ENCODE measurements at places on chromosomes 2 and 18.

DNA sequence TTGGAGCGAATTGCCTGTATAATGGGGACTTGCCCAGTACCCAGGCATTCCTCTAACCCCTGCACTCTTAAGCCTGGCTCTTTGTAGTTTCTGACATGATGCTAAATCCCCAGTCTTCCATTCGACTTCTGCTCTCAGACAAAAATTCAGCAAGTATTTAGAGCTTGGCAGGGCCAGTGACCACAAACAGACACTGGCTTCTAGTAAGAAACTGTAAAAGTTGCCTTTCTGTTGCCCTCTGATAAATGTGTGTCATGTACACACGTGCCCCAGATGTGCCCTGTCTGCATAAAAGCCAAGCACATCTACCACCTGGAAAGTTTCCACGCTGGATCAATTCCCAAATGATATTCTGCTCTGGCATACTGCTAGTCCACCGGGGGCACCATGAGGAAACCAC, 18.0 kb downstream of the PAX3 start:
- no peaks in the 10 kb centered on the region for H3K36me3 ChIP-seq
- DNase-seq: no peak
- no peak overlapping the region for H3K4me3 ChIP-seq
- no peaks in the 10 kb centered on the region for H3K4me1 ChIP-seq
- H3K27ac ChIP-seq: no peak overlapping the region

DNA sequence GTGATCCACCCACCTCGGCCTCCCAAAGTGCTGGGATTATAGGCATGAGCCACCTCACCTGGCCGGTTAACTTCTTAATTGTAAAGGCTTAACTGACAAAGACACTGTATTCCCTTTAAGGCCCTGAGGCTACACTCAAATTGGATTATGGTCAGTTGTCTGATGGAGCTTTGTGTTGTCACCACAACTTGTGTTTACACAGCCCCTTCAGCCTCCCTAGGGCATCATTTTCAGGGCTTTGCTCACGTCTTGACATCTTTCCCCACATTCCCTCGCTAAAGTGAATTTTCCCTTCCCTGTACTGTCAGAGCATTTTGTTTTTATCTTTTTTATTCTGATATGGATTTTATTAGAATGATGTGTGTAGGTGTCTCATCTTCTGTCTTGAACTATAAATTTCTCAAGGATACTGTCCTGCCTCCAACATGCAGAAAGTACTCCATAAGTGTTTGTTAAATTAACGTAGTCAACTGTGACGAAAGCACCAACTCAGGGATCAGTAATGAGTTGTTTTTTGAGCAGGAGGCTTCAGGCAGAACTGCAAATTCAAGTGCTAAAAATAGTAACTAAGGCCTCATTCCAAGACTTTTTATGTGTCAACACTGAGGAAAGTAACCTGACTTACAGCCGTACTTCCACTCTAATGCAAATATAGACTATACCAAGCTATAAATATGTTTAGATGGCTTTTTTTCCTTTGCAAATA, 77.1 kb upstream of the NARS1 start:
- H3K4me3 ChIP-seq: no peak overlapping the region
- H3K27me3 ChIP-seq: no peaks in the 10 kb centered on the region
- peaks cover 18% of the 10 kb centered on the region for H3K36me3 ChIP-seq

GRCh38 chr2:159712929-159713420, 669 bp downstream of the MARCHF7 start:
- peak overlapping the region; percentile 74 for H3K4me3 ChIP-seq
- peaks cover 9% of the 10 kb centered on the region for H3K4me1 ChIP-seq

- no peaks in the 10 kb centered on the region for H3K36me3 ChIP-seq
- peak overlapping the region; percentile 30 for H3K27ac ChIP-seq
- H3K4me1 ChIP-seq: peaks cover 31% of the 10 kb centered on the region
- DNase-seq: no peak
- no peaks in the 10 kb centered on the region for H3K27me3 ChIP-seq
- H3K4me3 ChIP-seq: no peak overlapping the region
Measured at GRCh38 chr2:65658881-65659280, 226.5 kb upstream of the SPRED2 start.

DNA sequence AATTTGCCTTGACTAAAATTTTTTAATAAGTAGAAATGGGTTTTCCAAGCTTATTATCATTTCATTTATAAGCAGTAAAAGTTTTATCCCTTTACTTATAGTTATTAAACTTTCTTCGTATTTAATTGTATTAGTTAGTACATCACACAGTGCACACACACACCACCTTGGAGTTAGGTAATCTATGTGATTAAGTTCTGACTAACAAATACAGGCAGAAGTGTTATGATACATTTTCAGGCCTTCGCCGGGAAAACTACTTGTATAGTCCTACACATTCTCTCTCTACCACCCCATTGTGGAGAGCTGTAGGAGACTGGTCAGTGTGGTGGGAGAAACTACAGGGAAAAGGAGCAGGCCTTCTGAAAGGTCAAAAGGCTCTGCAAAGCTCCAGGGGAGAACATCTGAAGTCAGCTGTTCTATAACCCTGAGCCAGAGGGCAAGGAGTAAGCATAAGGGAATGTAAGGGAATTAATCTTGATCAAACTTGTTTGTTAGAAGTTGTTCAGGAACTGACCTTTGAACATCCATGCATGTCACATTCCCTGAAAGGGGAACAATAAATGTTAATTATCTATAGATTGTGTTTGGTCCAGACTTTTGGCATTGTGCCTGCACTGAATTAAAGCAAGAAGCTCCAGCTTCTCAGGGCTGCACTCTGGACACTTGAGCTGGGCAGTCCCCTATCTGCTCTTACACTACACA, 231.7 kb downstream of the FSIP2 start:
- H3K27me3 ChIP-seq: no peaks in the 10 kb centered on the region
- H3K27ac ChIP-seq: peak overlapping the region; percentile 33
- DNase-seq: peak; percentile 56
- H3K4me3 ChIP-seq: no peak overlapping the region
- no peaks in the 10 kb centered on the region for H3K36me3 ChIP-seq

GRCh38 chr2:71066856-71067255, 1.6 kb upstream of the NAGK start:
- no peaks in the 10 kb centered on the region for H3K27me3 ChIP-seq
- H3K4me3 ChIP-seq: no peak overlapping the region
- DNase-seq: no peak
- peaks cover 29% of the 10 kb centered on the region for H3K4me1 ChIP-seq
- H3K36me3 ChIP-seq: no peaks in the 10 kb centered on the region
- H3K27ac ChIP-seq: peak overlapping the region; percentile 95

GRCh38 chr2:55887351-55887750, 36.2 kb downstream of the EFEMP1 start:
- H3K27ac ChIP-seq: peak overlapping the region; percentile 44
- DNase-seq: no peak
- H3K4me1 ChIP-seq: no peaks in the 10 kb centered on the region
- H3K27me3 ChIP-seq: no peaks in the 10 kb centered on the region
- no peaks in the 10 kb centered on the region for H3K36me3 ChIP-seq
- H3K4me3 ChIP-seq: no peak overlapping the region

GRCh38 chr18:58388736-58389135, 240.2 kb downstream of the ALPK2 start:
- H3K27me3 ChIP-seq: no peaks in the 10 kb centered on the region
- no peak overlapping the region for H3K27ac ChIP-seq
- H3K4me3 ChIP-seq: no peak overlapping the region
- peaks cover 16% of the 10 kb centered on the region for H3K4me1 ChIP-seq
- H3K36me3 ChIP-seq: no peaks in the 10 kb centered on the region

GRCh38 chr2:222828572-222828971, 32.3 kb upstream of the ACSL3 start:
- no peak overlapping the region for H3K4me3 ChIP-seq

DNA sequence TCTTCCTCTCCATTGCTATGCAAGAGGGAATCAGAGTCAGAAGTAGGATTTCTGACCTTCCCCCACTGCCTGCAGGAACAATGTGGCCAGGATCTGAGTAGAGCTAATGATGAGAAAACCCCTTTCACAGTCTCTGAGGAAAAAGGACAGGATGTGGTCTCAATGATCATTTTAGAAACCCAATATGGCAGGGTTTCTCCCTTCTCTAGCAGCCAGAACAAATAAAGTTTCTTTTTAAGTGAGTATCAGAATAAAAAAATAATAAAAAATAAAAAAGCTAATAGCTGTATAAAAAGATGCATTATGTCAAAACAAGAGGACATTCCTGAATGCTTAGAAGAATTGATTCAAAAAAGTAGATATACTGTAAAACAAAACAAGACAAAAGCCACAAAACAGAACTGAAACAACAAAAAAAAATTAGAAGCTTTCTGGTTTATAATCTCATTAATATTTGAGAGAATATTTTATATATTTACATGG, 1124.9 kb upstream of the ZEB2 start:
- H3K4me1 ChIP-seq: no peaks in the 10 kb centered on the region
- no peak overlapping the region for H3K4me3 ChIP-seq
- no peaks in the 10 kb centered on the region for H3K36me3 ChIP-seq
- no peak overlapping the region for H3K27ac ChIP-seq
- DNase-seq: no peak
- H3K27me3 ChIP-seq: no peaks in the 10 kb centered on the region

DNA sequence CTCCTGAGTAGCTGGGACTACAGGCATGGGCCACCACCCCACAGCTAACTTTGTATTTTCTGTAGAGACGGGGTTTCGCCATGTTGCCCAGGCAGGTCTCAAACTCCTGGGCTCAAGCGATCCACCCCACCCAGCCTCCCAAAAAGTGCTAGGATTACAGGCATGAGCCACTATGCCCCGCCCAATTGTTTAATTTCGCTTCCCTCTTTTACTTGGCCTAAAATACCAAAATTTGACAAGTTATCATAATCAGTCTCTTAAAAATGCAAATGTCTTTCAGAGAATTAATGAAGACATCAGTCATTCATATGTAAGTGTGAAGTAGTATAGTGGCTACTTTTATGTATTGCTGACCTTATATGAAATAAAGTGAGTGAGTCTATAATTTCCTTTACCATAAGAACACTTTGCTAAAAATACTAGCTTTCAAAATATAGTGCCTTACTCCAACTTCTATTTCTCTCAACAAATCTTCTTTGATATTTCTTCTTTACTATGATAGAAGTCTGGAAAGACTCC, 9.8 kb downstream of the FBXO11 start:
- H3K4me1 ChIP-seq: peaks cover 69% of the 10 kb centered on the region
- DNase-seq: no peak
- H3K4me3 ChIP-seq: no peak overlapping the region

GRCh38 chr2:11746807-11747459, 501 bp downstream of the LPIN1 start:
- H3K27me3 ChIP-seq: no peaks in the 10 kb centered on the region
- H3K27ac ChIP-seq: peak overlapping the region; percentile 94
- DNase-seq: no peak
- H3K4me3 ChIP-seq: peak overlapping the region; percentile 84
- peaks cover 56% of the 10 kb centered on the region for H3K4me1 ChIP-seq
- no peaks in the 10 kb centered on the region for H3K36me3 ChIP-seq
